ENCODE measurements at places on chromosomes 1 and 21.

DNA sequence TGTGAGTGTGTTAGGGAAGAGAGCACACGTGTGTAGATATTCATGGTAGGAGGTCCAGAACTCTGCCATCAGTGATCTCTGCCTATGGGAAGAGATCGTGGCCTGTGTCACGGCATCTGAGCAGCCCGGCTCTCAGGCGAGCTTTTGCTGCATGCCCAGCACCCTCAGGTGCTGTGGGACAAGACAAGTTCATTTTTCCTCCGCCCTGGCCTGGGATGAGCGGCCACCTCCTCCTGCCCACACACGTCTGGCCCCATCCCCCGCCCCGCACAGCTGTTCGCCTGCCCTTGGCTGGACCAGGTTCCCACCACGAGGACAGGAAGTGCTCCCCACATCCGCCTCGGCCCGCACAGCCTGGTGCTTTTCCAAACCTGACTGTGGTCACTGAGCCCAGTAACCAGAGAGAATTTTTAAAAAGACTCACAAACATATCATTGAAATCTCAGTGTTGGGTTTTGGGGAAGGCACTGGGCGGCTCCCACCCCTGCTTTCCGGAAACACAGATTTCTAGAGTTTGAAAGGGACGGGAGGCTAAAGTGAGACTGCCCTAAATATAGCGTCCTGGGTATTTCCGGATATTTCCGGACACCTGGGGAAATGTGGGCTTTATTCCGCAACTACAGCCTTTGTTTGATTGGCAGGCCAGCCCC is 18.0 kb downstream of the BMP8A start:
- DNase-seq: no peak

GRCh38 chr21:38042246-38042645 is 126.0 kb upstream of the KCNJ6 start:
- no peak for DNase-seq

GRCh38 chr1:225517697-225518096 is 89.9 kb upstream of the LBR start:
- DNase-seq: no peak

DNA sequence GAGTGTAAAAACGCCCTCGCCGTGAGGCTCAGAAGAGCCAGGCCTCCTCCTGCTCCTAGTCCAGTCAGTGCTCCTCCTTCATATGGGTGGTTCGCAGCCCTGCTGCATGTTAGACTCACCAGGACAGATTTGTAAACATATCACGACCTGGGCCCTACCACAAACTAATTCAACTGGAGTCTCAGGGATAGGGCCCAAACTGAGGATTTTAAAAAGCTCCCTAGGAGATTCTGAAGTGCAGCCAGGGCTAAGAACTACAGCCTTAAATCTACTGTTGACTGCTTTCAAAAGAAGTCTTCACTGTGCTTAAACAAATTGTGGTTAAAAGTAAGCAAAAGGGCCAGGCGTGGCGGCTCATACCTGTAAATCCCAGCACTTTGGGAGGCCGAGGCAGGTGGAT is 57.0 kb downstream of the CAMTA1 start:
- no peak for DNase-seq

GRCh38 chr1:168864266-168864665 is 135.3 kb upstream of the DPT start:
- DNase-seq: no peak

GRCh38 chr1:55456971-55457370 is 241.8 kb upstream of the USP24 start:
- DNase-seq: no peak

GRCh38 chr1:111198836-111199235 is 1.6 kb downstream of the DENND2D start:
- DNase-seq: no peak

DNA sequence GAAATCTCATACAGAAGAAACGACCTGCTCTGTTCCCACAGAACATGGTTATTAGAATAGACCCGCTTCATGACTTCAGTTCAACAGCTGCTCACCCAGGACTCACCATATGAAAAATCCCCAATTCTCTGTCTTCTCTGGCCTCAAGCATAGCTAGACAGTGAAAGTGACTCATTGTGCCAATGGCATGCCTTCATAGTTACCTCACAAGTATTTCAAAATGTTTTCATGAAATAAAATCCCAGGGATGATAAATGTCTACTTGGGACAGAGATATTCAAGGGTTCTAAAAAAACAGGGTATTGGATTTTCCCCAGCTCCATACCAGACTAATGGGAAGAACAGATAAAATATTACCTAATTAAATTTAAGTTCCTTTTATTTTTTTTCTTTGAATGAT is 82.3 kb downstream of the NOTCH2 start:
- DNase-seq: no peak

DNA sequence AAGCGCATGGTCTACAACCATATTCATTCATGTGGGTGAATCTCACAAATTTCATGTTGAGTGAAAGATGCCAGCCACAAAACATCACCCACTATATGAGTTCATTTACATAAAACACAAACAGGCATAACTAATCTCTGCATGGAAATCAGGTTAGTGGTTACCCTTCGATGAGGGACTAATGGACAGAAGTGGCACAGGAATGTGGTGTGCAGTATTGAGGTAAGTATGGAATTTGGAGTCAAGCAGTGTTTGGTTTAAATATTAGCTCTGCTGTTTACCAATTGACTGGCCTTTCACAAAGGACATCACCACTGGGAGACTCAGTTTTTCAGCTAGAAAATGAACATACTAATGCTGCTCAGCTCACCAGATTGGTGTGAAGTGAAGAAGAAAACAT is 24.2 kb downstream of the CCDC185 start:
- no peak for DNase-seq

- no peak for DNase-seq
These were observed 37.8 kb downstream of the NSL1 start for GRCh38 chr1:212753749-212754148.

DNA sequence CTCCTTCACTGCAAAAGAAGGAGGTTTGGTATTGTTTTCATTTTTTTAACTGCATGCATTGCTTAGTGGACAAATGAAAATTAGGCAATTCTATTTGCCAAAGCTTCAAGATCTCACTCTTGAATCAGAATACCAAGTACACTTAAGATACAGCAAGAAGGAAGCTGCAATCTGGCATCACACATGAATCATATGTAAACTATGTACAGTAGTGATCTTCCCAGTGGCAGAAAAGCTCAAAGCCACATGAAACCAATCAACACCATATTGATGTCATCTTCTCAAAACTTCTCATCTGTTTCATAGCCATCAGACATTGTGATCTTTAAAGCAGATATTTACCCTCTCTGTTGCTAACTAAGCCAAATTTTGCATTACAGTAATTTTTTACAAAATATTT is 550.1 kb downstream of the LTN1 start:
- DNase-seq: no peak

DNA sequence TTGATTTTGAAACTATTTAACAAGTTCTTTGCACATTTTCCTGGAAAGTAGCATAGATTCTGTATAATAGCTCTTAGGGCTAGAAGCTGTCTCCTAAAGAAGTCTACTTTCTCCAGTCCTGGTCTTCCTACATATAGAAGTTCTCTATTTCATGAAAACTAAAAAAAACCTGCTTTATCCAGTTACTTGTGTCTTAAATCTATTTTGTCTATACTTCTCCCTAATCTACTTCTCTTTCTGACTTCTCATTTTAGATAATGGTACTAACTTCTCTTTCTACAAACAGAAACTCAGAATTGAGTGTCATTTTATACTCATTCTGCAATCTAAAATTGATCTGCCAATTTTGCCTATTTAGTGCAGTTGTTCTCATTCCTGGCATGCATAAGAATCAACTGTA is 28.7 kb downstream of the PDE4B start:
- no peak for DNase-seq

DNA sequence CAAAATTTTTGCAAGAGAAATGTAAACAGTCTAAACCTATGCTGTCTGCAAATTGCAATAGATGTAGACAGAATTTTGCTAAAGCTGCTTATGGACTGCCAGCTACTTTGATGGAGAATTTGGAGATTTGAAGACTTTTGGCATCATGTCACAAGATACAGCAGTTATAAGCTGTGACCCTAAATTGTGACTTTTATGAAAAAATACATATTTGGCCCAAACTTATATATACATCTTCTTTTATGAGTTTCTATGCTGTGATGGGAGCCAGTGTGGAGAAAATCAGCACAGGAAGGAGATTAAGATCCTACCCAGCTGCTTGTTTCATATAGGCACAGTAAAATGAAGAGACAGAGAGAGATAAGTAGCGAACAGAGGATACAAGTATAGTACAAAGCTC is 1595.4 kb downstream of the PLA2G4A start:
- DNase-seq: no peak

DNA sequence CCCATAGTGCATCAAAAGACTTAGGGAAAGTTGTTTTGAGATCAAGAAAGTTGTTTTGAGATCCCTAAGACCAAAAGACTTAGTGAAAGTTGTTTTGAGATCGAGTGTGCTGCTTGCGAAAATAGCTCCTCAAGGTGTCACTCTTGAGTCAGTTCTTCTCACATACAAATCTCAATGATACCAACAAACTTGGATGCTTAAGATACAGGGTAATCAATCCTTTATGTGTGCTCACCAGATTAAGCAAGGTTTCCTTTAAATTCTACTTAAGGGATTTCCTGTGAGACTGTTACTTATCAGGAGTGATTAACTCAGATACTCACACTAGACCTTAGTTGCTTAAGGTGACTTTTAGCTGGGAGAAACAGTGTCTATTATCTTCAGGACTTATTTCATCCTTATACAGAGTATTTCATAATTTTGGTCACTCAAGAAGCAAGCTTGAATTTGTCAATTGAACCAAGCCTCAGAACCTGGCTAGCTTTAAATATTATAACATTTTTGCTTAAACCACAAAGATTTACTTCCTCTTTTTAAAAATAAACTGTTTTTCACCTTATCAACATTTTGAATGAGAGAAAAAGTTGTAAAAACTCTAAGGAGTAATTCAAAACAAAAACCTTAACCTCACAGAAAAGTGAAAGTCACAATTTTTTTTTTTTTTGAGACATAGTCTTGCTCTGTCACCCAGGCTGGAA is 8.0 kb upstream of the RLF start:
- no peak for DNase-seq

DNA sequence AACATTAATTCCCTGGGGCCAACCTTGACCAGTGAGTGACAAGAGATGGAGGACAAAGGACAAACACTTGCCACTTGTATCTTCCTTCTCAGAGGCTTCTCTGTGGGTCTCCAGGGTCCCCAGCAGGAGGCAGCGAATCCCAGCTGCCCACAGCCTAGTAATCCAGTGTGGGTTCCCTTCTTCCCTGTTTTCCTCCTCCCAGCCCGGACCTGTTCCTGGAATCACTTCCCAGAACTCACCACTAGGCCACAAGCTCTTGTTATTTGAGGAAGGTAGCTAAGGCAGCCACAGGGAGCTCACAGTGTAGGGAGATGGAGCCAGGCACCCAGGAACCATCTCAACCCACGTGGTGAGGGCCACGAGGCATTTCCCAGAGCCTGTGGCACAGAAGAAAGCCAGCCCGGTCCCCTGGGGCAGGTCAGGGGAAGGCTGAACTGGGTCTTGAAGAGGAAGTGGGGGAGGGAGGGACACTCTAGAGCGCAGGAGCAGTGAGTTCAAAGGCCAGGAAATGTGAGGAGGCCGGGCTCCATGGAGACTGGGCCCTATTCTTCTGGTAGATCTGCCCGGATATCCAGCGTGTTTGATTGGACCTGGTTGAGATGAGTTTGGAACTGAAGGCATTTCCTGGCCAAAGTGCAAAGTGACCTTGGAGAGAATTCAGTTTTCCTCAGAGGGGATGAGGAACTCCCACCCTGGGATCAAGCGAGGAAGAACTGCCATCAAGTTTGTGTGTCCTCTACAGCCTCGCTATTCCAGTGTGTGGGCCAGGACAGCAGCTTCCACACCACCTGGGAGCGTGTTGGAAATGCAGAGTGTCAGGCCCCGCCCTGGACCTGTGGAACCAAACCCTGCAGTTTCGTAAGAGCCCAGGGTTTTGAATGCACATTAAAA is 20.3 kb upstream of the C2CD2 start:
- DNase-seq: no peak

GRCh38 chr1:11788549-11789053 is 17.2 kb downstream of the MTHFR start:
- DNase-seq: no peak

DNA sequence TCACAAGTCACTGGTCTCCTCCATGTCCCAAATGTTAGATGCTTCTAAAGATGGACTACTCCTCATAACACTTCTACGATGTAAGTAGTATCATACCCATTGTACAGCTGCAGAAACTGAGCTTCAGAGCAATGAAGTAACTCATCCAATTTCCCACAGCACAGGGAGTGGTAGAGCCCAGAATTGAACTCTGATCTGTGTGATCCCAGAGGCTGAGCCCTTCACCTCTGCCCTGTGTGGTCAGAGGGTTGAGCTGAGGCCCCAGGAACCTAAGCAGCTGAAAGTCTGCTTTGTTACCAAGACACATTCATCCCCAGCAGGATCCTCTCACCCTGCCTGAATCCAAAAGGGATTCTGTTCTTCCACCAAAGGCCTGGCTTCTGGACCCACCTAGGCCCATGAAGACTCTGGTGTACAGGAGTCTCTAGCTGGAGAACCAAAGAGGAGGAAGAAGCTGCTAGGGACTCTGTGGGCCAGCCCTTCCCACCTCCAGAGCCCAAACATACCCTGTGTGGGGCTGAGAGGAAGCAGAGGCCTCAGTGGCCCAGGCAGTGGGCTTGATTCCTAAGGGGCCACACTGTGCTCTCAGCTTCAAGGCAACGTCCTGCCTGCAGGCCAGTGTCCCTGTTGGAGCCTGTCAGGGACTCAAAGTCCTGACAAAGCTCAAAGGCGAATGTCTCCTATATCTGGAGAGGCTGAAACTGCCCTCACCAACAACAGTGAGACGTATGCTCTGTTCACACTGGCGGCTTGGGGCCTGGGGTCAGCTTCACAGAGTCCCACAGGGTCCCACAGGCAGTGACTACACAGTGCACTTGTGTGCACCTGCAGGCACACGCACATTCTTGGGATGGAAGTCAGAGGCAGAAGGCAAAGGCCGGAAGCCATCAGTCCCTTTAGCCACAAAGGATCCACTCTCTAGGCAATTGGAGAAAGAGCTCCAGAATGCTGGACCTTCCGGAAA is 40.4 kb upstream of the SLC30A1 start:
- DNase-seq: no peak

DNA sequence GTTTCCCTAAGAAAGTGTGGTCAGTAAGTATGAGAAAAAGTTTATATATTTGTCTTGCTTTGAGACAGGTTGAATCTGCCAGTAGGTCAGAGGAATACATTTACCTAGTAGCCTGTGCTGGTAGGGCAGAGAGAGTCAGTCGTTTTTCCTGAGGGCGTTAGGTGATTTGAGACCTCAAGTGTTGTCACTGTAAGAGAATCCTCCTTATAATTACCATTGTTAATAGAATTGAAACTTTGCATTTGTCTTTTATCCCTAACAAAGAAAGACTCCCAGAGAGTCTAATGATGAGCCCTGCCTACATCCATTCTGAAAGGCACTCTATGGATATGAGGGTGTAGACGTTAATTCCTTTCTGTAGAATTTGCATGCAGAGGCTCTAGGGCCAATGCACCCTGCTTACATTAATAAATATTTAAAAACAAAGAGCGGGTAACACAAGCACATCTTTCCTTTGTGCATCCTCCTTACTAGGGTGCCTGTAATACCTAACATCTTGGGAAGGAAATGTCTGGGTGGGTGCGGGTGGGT is 16.4 kb downstream of the PBX1 start:
- no peak for DNase-seq

Data from breast epithelium (tissue), 4 donors.